ENCODE measurements at places on chromosomes 3 and 15.

DNA sequence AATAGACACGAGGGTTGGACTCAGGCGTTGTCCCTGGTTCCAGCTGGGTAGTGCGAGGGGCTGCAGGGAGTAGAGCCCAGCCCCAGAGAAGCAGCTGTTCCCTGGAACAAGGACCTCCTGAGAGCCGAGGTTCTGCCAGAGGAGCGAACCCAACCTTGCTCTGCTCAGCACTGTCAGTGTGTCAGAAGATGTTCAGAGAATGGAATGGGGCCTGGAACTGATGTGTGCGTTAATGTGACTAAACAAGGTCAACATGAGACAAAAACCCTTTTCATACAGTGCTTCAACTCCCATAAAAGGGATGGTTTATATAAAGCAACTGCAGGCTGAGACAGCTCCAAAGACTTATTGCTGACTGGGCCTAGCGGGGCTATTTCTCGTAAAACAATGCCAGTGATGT is 35.5 kb upstream of the HACD2 start:
- DNase-seq = no peak

- no peak for DNase-seq
These were observed 344.6 kb downstream of the GRM7 start for GRCh38 chr3:7205535-7205934.

- DNase-seq = no peak
These were observed 10.8 kb upstream of the FANCD2 start for GRCh38 chr3:10015461-10015904.

DNA sequence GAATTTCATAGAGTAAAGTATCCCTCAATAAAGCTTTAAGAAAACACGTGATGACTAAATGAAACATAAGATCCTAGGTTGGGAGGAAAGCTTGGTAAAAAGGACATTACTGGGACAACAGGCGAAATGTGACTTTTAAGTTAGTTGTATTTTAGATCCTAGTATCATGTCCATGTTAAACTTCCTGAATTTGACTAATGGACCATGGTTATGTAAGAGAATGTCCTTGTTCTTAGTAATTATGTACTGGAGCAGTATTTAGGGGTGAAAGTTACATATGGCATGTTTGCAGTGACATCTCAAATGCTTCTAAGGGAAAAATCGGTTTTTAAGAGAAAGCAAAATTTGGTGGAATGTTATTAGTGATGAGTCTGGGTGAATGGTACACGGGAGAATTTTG is 69.6 kb downstream of the IQSEC1 start:
- no peak for DNase-seq

- no peak for DNase-seq
These were observed 41.5 kb downstream of the NLGN1 start for GRCh38 chr3:173439004-173439403.
